Testis (tissue), 5 donors: ENCODE measurements at places on chromosomes 7 and 10.

DNA sequence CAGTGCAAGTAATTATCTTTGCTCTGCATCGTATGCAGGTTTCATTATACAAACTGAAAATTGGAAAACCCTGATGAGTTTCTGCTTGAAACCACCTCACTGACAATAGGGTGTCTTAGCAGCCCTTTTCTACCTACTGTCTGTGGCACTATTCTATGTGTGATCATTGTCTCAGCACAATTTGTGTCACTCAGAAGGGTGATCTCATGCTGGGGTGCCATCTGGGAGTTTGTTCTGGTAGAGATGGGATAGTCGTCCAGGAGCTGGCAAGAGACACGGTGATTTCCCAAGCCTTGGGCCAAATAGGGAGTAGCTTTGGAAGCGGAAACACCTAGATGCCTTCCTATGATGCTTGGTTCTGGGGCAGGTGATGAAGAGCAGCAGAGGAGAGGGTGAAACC, 186.3 kb downstream of the FRMD4A start:
- DNase-seq: no peak

GRCh38 chr10:25063644-25064043, 47.2 kb downstream of the THNSL1 start:
- no peak for DNase-seq

GRCh38 chr10:75121322-75121721, 9.9 kb downstream of the SAMD8 start:
- DNase-seq: no peak

DNA sequence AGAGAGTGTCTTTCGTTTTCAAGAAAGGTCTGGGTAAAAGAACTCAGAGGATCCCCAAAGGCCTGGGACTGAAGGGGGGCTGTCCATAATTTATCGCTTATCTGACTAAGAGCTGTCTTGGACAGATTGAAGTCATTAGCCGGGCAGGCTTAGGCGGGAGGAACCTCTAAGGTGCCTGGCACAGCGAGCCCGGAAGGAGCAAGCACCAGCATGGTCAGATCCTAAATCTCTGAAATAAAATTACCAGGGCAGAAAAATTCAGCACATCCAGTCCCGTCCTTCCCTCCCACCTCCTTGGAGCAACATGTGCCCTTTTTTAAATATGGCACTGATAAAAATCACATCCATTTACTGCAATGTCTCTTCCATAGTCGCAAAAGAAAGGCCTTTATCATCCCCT, 86.8 kb downstream of the FAM204A start:
- DNase-seq: no peak

GRCh38 chr7:118836933-118837332, 612.4 kb downstream of the ANKRD7 start:
- no peak for DNase-seq

DNA sequence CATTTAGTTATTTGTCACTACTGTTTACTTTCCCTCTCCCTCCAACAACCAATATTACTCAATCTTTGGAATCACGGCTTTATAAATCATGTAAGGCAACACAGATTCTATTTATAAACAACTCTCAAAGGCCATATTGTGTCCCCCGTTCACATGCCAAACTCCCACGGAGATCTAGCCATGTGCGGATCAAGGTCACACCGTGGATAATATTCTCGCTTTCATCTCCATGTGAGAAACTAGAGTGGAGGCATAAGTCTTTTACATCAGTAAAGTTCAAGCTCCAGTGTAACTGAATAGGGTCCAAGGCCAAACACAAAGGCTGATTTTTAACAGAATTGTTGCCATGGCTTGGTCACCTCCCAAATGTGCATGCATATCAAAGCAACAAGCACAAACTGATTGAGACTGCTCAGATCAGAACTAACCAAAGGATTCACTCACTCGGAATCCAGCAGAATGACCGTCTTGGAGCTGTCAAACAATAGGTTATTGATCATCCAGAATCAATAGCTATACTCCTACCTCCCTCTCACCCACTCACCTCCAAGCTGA, 569.5 kb upstream of the LRRN3 start:
- DNase-seq: peak; percentile 73

- no peak for DNase-seq
Observed at GRCh38 chr7:8778459-8778858, 345.1 kb downstream of the NXPH1 start.

DNA sequence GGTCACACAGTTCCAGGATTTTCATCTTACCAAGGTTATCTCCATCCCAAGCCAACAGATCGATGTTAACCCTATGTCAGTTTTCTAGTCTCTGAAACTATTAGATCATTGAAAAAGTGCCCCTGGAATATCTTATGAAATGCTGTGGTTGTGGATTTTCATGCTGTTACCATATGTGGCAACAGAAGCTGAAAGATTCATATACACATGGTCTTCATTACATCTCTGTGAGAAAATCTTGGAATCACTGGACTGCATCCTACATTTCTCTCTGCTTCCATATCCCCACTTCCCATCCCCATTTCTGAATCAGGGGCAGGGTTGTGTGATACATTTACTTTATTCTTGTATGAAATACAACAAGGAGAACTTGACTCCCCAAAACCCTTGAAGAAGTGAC, 146.1 kb downstream of the SLC16A9 start:
- DNase-seq: no peak

DNA sequence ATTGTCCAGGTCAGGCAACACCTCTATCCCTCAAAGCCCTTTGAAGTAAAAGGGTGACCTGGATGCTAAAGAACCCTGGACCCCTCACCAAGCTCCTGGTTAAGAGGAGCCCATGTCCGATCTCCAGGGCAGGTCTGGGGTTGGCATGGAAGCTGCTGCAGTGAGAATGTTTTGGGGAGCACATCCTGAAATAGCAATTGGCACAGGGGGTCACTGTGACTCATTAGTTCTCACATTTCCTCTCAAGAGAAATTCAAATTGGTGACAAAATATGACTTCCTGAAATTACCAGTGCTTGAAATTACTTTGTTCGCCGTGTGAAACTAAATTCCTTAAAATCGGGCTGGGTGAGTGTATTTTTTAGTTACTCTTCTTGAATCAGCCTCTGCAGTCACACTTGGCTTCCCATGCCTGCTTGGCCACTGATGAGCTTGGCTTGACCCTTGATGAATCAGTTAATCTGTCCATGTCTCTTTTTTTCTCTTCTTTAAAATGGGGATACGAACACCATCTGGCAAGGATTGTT, 18.8 kb upstream of the ARHGAP22 start:
- DNase-seq: no peak

- DNase-seq: no peak
Observed at GRCh38 chr10:28072573-28072972, 73.7 kb upstream of the ODAD2 start.

DNA sequence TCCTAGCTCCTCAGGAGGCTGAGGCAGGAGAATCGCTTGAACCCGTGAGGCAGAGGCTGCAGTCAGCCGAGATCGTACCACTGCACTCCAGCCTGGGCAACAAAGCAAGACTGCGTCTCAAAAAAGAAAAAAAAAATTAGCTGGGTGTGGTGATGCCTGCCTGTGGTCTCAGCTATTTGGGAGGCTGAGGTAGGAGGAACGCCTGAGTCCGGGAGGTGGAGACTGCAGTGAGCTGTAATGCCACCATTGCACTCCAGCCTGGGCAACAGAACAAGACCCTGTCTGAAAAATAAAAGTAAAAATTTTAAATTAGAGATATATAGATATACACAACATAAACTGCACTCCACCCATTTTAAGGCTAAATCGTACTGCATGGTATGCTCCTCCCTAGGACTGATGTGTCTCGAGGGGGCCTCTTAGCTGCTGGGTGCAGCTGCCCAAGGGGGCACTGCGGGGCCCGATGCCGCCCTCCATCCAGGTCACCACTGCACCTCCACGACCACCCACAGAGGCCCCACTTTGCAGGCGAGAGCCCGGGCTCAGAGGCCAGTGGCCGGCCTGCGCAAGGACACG, 40.9 kb upstream of the FOXK1 start:
- no peak for DNase-seq

DNA sequence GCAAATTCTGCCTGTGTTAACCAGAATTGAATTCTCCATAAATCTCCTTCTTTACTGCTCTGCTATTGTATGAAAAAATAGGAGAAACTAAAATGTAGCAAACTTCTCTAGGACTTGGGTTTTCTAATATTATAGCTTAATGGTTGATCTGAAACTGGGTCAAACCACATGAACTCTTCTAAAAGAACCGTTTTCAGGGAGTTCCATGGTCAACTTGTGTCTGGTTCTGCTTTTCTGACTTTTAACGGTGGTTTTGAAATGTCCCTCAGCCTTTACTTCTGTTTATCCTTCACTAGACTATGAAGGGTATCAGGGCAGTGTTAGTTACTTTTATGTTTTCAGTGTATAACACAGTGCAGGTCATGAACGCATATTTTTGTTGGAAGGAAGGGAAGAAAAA, 242.2 kb downstream of the TSPAN12 start:
- no peak for DNase-seq

DNA sequence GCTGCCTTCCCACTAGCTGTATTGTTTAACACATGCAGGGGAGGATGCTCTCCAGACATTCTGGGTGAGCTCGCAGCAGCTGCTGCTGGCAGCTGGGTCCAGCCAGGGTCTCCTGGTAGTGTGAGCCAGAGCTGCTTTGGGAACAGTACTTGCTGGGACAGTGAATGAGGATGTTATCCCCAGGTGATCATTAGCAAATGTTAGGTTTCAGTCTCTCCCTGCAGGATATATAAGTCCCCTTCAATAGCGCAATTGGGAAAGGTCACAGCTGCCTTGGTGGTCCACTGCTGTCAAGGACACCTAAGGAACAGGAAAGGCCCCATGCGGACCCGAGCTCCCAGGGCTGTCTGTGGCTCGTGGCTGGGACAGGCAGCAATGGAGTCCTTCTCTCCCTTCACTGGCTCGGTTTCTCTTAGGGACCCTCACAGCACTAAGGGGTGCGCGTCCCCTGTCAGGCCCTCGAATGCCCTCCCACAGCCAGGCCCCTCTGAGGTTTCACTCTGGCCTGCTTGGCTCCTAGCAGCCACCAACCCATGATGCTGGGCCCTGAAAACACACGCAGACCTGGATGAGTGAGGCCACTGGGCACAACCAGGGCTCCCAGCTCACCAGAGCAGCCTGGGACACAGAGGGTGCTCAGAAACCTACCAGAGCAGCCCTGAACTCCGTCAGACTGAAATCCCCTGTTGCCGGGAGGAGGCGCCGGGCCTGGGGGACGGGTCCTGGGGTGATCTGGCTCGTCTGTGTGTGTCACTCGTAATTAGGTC, 173.0 kb upstream of the LANCL2 start:
- no peak for DNase-seq

DNA sequence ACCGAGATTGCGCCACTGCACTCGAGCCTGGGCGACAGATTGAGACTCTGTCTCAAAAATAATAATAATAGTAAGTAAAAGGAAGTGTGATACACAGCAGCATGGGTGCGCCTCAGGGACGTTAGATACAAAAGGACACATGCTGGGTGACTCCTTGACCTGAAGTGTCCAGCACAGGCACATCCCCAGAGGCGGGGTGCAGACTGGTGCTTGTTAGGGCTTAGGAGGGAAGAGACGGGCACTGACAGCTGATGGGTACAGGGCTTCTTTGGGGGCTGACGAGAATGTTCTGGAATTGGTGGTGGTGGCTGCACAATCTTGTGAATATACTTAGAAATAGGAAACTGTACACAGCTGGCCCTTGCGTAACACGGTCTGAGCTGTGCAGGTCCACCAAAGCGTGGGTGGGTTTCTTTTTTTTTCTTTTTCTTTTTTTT, 61.8 kb upstream of the DNAJB6 start:
- DNase-seq: no peak

DNA sequence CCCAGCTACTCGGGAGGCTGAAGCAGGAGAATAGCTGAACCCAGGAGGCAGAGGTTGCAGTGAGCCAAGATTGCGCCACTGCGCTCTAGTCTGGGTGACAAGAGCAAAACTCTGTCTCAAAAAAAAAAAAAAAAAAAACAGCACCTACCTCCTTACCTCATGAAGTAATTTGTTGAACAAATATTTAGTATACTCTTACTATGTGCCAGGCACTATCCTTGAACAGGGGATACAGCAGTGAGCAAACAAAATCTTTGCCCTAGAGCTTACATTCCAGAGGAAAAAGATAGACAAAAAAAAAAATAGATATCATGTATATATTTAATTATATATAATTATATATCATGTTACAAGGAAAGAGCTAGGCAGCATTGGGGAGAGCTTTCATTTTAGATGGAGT, 36.4 kb upstream of the HERPUD2 start:
- no peak for DNase-seq

DNA sequence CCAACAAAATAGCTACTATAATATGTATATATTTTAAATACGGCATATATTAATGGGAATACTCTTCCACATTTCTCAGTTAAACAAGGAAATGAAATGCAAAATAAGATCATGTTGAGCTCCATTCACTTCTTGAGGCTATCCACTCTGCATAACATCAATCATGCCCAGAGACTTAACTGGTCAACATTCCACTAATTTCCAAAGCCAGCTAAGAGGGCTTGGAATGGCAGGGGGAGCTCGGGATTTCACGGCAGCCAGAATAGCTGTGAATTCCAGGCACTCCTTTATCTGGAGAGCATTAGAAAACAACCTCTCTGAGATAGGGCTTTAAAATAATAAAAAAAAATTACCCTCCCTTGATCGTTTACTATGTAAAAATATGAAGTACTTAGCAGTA, 194.9 kb upstream of the CDCA7L start:
- DNase-seq: no peak

DNA sequence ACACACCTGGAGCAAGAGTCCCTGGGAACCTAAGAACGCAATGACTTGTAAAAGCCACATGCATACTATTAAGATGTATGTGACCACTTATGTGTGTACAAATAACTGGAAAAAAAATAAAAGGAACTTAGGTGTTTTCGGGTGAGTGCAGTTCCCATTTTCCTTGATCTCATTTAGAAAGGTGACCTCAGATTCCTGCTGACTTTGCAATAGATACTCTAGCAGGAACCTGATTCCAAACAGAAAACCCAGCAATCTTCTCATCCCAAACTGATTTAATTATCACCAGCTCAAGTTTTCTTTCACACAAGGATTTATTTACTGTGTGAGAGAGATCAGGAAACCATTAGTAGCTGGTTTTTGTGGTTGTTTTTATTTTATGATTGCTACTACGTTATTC, 56.5 kb upstream of the LRGUK start:
- DNase-seq: no peak

DNA sequence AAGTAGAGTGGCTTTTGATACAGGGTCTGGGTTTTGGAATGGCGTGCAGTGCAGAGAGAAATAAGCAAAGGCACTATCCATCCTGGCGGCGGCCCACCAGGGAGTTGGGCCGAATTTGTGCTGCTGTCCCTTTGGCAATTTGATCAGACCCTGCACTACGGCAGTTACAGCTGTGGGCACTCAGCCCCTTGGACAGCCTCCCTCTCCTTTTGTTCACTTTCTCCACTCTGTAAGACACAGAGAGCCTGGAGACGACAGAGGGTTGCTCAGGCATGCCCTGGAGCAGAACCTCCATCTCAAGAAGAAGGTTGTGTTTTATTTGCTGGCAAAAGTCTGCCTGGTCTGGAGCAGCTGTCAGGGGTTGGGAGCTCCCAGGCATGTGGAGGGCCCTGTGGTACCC, 55.8 kb downstream of the LHPP start:
- DNase-seq: no peak

DNA sequence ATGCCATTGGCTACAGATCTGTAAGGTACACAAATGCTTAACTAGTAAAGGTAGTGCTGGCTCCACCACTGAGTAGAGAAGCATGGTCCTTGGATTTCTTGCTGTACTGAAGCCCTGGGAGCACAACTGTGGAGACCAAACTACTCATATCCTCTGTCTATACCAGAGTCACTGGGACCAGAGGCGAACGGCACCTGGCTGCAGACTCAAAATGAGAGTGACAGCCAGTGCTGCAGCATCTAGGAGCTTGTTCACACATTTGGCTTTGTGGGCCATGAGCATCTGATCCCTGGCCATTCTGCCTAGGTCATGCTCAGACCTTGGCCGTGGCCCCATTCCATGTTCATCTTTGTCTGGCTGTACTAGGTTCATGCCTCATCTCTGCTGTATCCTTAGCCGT, 31.9 kb downstream of the LRRC18 start:
- DNase-seq: no peak
